SJCRH30 (cell line): ENCODE measurements at places on chromosomes 6 and 20. TPM values are rescaled to one million over a fixed set of nuclear protein-coding genes. Genes with fewer than 3 reads are reported as not detected.

- no peaks in the 10 kb centered on the region for H3K27me3 ChIP-seq
- no peak overlapping the region for H3K27ac ChIP-seq
- H3K4me1 ChIP-seq: 0 out of 2 replicates have a peak, but pooled peaks cover 4% of the 10 kb centered on the region
- no peaks in the 10 kb centered on the region for H3K36me3 ChIP-seq
- DNase-seq: no peak
Measured at GRCh38 chr6:148873868-148874267, 127.0 kb downstream of the UST start.

DNA sequence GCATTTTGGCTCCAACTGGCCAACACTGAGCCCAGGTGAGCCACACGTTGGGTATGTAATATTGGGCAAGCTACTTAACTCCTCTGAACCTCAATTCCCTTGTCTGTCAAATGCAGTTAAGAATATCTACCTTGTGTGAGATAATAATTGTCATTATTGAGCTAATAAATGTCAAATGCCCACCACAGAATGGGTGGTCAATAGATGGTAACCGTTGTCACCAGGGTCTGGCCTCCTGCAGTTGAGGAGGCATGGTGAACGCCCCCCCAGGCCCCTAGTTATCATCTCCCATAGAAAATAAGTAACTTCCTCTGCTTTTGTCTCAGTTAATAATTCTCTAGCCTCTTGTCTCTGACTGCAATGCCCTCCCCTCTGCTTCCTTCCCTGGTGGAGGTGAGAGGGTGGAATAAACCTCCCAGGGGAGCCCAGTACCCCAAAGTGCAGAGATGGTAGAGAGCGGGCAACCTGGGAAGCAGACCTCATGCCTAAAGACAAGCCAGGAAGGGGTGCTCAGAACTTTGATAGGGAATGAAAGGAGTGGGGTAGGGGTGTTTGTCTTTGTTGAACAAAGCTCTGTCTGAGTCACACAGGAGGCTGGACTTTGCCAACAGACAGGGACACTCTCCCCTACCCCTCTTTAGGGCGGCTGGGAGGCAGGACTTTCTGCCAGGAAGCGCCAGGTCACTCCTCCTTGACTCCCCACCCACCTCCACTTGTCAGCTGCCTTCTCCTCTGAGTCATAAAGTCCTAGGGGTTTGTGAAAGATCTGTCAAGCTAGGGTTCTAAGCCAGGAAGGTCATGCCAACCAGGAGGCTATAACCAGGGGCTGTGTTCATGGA lies 1.3 kb upstream of the UNC5CL start:
- H3K27me3 ChIP-seq: no peaks in the 10 kb centered on the region
- DNase-seq: no peak

DNA sequence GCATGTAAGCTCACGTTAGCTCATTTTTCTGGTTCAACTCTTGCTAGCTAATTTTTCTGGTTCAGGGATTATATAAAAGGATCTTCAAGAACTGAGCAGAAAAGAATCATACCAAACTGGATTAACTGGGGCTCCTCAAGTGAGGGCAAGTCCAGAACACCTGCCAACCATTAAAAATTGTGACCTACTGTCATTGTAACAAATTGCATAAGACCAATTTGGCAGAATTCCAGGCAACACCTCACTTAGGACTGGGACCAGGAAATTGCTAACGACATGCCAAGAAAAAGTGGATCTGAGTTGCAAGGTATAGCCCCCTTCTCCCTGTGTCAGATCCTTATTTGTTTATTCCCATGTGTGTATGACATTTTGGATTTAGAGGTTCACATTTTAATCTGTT lies 216.6 kb downstream of the HIVEP2 start:
- H3K27ac ChIP-seq: no peak overlapping the region
- H3K4me1 ChIP-seq: peaks cover 4% of the 10 kb centered on the region; the same call in 1 of the 2 replicates
- no peak for DNase-seq
- no peak overlapping the region for H3K4me3 ChIP-seq

- DNase-seq: no peak
- H3K4me3 ChIP-seq: no peak overlapping the region
- no peak overlapping the region for H3K27ac ChIP-seq
Measured at GRCh38 chr6:80271074-80271473, 164.6 kb downstream of the BCKDHB start.

DNA sequence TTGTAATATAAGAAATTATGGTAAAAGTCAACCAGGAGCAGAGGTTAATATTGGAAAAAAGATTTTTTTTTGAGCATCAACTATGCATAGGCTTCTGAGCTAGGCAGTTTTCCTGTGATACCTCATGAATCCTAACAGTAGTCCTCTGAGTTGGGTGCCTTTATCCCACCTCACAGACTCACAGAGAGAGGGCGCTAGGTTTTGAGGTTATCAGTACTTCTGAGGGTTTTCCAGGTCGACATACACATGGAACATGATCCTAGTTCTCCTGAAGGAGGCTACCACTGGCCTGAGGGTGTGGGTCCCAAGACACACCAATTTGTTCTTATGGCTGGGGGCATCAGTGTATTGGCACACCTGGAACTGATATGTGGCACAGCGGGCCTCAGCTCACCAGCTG lies 358.8 kb upstream of the JAG1 start:
- no peaks in the 10 kb centered on the region for H3K27me3 ChIP-seq
- no peaks in the 10 kb centered on the region for H3K4me1 ChIP-seq
- H3K36me3 ChIP-seq: no peaks in the 10 kb centered on the region
- no peak overlapping the region for H3K27ac ChIP-seq

GRCh38 chr6:89830170-89830809 lies 610 bp downstream of the CASP8AP2 start:
- peak overlapping the region; percentile 82 for H3K27ac ChIP-seq
- peaks cover 22% of the 10 kb centered on the region for H3K36me3 ChIP-seq
- DNase-seq: peak; percentile 36
- H3K4me3 ChIP-seq: peak overlapping the region; percentile 95
- H3K4me1 ChIP-seq: peaks cover 4% of the 10 kb centered on the region
- no peaks in the 10 kb centered on the region for H3K27me3 ChIP-seq

GRCh38 chr6:21664314-21665109 lies 71.0 kb downstream of the SOX4 start:
- no peaks in the 10 kb centered on the region for H3K4me1 ChIP-seq
- no peak overlapping the region for H3K27ac ChIP-seq
- no peak for DNase-seq
- H3K4me3 ChIP-seq: no peak overlapping the region
- H3K36me3 ChIP-seq: no peaks in the 10 kb centered on the region
- no peaks in the 10 kb centered on the region for H3K27me3 ChIP-seq

- DNase-seq: no peak
- no peak overlapping the region for H3K27ac ChIP-seq
- no peaks in the 10 kb centered on the region for H3K36me3 ChIP-seq
- no peaks in the 10 kb centered on the region for H3K27me3 ChIP-seq
- H3K4me1 ChIP-seq: no peaks in the 10 kb centered on the region
Measured at GRCh38 chr6:91483415-91484105, 896.7 kb upstream of the MAP3K7 start.

DNA sequence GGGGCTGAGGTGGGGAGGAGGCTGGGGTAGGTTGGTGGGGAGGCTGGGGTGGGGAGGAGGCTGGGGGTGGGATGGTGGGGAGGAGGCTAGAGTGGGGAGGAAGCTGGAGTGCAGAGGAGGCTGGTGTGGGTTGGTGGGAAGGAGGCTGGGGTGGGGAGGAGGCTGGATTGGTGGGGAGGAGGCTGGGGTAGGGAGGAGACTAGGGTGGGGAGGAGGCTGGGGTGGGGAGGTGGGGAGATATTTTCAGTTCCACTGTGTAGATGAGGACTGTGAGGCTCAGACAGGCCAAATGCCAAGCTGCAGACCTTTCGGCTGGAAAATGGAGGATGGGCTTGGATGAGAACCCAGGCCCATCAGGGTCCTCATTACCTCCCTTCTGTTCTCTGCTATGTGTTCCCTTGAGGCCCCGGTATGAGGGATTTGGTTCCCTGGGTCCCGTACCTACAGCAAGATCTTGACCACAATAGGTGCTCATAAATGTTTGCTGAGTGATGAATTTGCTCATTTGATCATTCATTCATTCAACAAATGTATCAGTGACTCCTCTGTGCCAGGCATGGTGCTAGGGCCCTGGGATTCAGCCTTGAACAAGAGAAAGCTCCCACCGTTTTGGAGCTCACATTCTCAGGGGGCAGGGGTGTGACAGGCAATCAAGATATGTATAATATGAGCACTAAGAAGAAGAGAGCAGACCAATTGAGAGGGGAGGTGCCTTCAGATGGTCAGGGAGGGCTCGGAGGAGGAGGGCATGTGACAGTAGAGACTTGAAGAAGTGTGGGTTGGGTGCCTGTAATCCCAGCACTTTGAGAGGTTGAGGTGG lies 36.1 kb upstream of the NOL4L start:
- H3K27me3 ChIP-seq: peaks cover 16% of the 10 kb centered on the region
- H3K36me3 ChIP-seq: no peaks in the 10 kb centered on the region
- no peak overlapping the region for H3K27ac ChIP-seq
- H3K4me1 ChIP-seq: no peaks in the 10 kb centered on the region
- no peak for DNase-seq
- no peak overlapping the region for H3K4me3 ChIP-seq

GRCh38 chr6:15921243-15921642 lies 207.6 kb upstream of the MYLIP start:
- no peak overlapping the region for H3K27ac ChIP-seq
- no peaks in the 10 kb centered on the region for H3K36me3 ChIP-seq
- no peaks in the 10 kb centered on the region for H3K4me1 ChIP-seq
- DNase-seq: no peak

DNA sequence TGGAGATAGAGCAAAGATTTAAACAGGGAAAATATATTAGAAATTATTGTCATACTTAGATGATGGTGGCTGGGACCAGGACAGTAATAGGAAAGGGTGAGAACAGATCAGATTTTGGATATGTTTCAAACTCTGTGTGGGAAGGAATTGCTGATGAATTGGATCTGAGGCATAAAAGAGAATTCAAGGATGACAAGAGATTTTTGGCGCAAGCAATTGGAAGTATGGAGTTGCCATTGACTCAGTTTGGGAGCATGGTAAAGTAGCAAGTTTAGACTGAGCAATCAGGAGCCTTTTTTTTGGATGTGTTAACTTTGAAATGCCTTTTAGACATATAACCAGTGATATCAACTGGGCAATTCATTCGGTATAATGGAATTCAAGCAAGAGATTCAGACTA lies 14.4 kb downstream of the TAB2 start:
- no peak overlapping the region for H3K4me3 ChIP-seq
- H3K36me3 ChIP-seq: no peaks in the 10 kb centered on the region
- no peak for DNase-seq
- no peaks in the 10 kb centered on the region for H3K4me1 ChIP-seq
- H3K27ac ChIP-seq: no peak overlapping the region

- no peak for DNase-seq
- no peak overlapping the region for H3K4me3 ChIP-seq
- peaks cover 18% of the 10 kb centered on the region for H3K36me3 ChIP-seq
- peaks cover 19% of the 10 kb centered on the region for H3K4me1 ChIP-seq
Measured at GRCh38 chr6:108565893-108566292, 5.2 kb downstream of the FOXO3 start.

- H3K36me3 ChIP-seq: no peaks in the 10 kb centered on the region
- peaks cover 4% of the 10 kb centered on the region; the same call in 1 of the 2 replicates for H3K4me1 ChIP-seq
- H3K4me3 ChIP-seq: no peak overlapping the region
- no peak overlapping the region for H3K27ac ChIP-seq
Measured at GRCh38 chr20:1298888-1299511, 29.9 kb downstream of the SDCBP2 start.

TSPO2 gene
- total RNA-seq: not detected in 2 replicates

MLN gene
- total RNA-seq: not detected in 2 replicates

VSTM2L gene
- 0.18 and 0.22 TPM in 2 replicates for total RNA-seq

FERMT1 gene
- total RNA-seq: 4.7 and 5.7 TPM in 2 replicates

ZC2HC1B gene
- total RNA-seq: not detected in 2 replicates

SLC25A27 gene
- 0.33 and 0.81 TPM in 2 replicates for total RNA-seq

TMC2 gene
- 0.15 and 0.24 TPM in 2 replicates for total RNA-seq
